ENCODE measurements at places on chromosomes 13 and 19.
A peak's percentile ranks its signal among the peaks of the same experiment; 100 is the strongest.

DNA sequence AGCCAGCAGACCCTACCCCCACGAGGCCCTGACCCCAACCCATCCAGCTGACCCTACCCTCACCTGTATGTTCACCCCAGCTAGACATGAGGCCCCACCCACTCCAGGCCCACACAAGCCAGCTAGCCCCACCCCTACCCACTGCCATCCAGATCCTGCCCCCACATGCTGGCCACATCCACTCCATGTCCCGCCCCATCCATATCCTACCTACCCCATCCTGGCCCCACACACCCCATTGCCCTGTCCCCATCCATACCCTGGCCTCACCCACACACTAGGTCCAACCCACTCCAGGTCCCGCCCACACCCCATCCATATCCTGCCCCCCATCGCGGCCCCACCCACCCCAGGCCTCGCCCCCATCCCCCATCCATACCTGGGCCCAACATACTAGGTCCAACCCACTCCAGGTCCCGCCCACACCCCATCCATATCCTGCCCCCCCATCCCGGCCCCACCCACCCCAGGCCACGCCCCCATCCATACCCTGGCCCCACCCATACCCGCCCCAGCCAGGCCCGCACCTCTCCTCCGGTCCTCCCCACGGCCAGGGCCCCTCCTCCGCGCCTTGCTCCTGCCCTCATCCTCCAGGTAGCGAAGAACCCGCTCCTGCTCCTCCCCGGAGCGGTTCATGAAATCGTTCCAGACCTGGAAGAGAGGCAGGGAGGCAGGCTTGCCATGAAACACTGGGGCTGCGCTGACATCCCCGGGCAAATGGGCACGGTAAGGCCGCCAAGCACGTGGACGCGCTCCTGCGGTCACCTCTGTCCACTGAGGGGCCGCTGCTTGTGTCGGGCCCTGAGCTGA lies 7.2 kb downstream of the RNU6-9 start:
- DNase-seq: no peak

DNA sequence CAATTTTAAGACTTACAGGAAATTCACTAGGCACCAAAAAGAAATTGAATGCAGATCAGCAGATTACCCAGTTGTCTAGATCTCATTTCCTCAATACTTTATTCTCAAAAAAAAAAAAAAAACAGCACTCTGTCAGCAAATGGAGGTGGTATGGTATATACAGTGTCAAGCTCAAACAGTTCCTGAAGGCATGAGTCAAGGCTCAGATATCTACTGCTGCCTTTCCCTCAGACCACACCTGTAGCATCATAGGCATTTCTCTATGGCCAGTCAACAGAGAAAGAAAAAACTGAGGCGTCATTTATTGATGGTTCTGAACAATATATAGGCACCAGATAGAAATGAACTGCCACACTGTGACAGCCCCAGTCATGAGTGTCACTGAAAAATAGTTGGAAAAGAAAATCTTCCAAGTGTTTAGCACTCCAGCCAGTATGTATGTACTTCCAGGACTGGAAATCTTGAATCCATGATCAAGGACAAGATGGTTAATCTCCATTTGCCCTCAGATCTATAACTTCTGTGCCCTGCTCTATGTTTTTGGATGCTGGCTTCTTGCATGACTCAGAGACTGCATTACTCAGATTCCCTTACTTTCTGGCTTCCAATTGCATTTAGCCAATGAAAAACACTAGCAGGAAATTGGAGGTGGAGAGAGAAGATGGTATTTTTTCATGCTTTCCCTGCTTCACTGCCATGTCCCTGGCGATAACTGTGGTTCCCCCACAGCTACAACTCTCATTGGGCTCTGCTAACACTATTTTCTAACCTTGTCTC lies 8.4 kb upstream of the COG3 start:
- DNase-seq: no peak

DNA sequence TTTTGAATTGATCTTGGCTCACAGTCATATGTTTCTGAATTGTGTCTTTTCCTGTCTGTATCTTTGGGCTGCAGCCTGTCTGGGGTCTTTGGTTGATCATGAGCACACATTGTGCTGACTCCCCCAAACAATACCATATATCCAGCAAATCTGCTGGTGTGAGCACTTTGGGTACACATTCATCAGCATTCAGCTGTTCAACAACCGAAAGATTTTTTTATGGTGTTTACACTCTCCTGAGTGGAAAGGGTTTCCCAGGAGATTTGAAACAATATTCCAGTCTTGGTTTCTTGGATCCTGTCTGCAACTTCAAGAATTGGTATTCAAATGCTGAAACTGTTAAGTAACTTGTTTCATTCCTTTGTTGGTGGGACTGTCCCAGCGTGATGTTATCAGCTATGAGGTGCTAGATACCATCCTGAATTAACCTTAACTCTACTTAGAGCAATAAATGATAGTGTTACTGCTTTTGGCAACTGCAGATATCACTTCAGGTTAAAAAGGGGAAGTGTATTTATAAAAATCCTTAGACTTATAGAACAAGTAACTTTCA lies 78.4 kb upstream of the DIAPH3 start:
- DNase-seq: no peak

GRCh38 chr19:45473367-45473681 lies 5.5 kb downstream of the FOSB start:
- no peak for DNase-seq

GRCh38 chr19:58468216-58468839 lies 1.4 kb downstream of the ZNF324 start:
- DNase-seq: no peak

- DNase-seq: no peak
These were observed 180.6 kb upstream of the SOX1 start for GRCh38 chr13:111886217-111886945.

DNA sequence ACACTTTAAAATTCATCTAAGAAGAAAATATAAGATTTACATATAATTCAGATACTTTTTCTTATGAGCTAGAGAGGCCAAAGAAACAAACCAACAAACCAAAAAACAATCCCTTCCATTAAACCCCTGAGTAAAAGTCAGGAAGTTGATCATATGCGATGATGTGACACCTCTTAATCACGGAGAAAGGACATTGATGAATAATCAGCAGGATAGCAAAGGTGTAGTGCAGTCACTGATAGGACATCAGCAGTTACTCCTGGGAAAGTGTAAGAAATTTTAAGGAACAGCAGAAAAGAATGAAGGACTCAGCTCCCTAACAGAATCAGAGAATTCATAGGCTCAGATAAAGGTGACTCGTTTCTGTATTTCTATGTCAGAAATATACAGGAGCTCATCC lies 202.4 kb upstream of the EDNRB start:
- no peak for DNase-seq

GRCh38 chr19:45558399-45558878 lies 26.2 kb downstream of the OPA3 start:
- peak; percentile 36 for DNase-seq
